ENCODE measurements at places on chromosomes 1 and 21.

- DNase-seq: no peak
Measured at GRCh38 chr1:153778051-153778823, 3.0 kb downstream of the SLC27A3 start.

DNA sequence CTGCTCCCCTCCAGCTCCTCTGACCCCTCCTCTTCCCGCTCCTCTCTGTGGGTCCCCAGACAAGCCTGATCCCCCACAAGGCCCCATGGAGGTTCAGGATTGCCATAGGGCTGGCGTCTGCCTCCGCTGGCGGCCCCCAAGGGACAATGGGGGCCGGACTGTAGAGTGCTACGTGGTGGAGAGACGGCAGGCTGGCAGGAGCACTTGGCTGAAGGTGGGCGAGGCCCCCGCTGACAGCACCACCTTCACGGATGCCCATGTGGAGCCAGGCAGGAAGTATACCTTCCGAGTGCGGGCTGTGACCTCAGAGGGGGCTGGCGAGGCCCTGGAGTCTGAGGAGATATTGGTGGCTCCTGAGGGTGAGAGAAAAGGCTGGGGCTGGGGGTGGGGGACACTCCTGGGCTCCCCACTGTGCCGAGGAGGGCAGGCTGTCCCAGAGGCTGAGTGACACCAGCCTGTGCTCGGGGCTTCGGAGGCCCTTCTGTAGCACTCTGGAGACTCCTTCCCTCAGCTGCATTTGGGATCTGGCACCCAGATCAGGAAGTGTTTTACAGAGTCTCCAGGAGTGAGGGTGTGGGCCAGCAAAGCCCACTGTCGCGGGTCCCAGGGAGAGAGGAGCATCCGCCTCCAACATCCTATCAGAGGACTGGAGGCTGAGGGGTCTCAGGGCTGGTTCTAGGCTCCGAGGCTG, 25.9 kb downstream of the IGFN1 start:
- DNase-seq: no peak

DNA sequence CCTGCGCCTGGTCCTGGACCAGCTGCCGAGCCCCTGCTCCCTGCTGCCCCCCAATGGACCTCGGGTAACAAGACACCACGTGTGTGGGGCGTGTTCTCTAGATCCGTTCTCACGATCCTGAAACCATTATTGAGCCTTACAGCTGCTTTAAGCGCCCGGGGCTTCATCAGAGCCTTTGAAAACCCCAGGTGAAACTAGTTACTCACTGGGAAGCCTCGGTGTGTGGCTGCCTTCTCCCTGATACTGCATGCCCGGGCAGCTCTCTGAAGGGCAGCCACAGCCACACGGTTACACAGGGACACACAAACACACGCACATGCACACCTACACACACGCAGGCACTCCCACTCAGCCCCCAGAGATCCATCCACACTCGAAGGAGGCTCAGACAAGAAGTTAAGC, 5.3 kb downstream of the HES2 start:
- DNase-seq: no peak

GRCh38 chr1:200988693-200989092, 34.8 kb downstream of the KIF21B start:
- no peak for DNase-seq

- no peak for DNase-seq
Measured at GRCh38 chr1:9573723-9574122, 15.0 kb upstream of the TMEM201 start.

- DNase-seq: no peak
Measured at GRCh38 chr1:61253059-61253735, 170.8 kb downstream of the NFIA start.

DNA sequence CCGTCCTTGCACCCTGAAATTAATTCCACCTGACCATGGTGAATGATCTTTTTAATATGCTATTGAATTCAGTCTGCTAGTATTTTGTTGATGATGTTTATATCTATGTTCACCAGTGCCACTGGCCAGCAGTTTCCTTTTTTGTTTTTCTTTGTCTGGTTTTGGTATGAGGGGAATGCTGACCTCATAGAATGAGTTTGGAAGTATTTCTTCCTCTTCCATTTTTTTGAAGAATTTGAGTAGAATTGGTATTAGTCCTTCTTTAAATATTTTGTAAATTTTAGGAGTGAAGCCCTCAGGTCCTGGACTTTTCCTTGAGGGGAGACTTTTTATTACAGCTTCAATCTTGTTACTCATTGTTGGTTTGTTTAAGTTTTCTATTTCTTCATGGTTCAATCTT, 231.6 kb downstream of the MRPL39 start:
- no peak for DNase-seq

DNA sequence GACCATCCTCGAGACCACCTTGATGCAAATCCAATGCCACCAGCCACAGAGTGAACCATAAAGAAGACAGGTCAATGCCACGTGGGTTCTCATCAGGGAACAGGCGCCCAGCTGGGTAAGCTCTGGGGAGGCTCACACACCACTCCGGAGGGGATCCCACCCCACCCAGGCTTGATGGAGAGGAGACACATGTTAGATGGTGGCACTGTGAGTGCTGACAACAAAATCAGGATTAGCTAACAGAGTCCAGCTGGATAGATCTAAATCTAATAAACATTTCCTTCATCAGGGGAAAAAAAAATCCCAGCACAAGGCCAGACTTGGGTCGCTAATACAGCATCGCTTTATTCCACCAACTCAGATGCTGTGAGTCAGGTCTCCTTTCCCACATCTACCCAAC, 132.2 kb upstream of the TNR start:
- no peak for DNase-seq

- no peak for DNase-seq
Measured at GRCh38 chr21:45576838-45577737, 34.8 kb upstream of the SLC19A1 start.

DNA sequence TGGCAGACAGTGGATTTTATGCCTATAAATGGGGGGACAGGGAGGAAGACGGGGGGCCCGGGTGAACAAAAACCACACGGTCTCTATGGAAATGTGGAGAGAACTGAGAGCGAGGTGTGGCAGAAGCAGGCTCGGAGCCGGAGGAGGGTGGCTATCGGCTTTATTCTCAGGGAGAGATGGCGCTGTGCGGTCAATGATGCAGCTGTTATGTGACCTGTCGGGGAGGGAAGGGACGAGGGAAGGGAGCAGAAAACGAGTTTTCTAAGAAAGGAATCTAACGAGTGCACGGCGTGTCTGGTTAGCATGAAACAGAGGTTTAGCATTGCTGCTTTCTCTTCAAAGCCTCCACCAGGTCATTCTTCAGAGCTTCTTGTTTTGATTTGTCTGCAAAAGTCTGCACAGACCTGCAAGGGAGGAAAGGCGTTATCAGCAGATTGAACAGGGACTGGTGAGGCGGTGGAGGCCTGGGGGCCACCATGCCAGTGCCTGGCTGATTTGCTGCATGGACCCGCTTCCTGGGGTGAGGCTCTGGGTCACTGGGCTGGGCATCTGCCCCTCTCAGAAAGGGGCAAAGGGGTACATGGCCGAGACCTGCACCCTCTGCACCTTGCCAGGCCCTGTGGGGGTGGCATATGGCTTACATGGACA, 27.2 kb downstream of the SLC66A1 start:
- no peak for DNase-seq

DNA sequence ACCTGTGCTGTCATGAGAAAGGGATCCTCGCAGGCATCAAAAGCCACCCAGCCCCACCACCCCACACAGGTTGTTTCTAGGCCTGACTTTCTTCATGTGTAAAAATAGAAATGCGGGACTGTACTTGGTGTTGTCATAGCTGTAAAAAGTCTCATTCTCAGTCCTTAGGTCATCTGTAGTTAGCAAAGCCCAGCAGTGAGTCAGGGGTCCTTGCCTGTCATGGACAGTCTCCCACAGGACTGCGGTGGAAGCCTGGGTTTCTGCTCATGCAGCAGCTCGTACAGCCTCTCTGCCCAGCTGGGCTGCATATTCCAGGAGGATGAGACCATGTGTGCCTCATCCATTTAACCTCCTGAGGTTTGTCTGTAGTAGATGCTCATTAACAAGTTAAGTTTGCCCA, 58.2 kb downstream of the MRPS6 start:
- no peak for DNase-seq

- DNase-seq: no peak
Measured at GRCh38 chr1:159023723-159024122, 14.0 kb downstream of the IFI16 start.

DNA sequence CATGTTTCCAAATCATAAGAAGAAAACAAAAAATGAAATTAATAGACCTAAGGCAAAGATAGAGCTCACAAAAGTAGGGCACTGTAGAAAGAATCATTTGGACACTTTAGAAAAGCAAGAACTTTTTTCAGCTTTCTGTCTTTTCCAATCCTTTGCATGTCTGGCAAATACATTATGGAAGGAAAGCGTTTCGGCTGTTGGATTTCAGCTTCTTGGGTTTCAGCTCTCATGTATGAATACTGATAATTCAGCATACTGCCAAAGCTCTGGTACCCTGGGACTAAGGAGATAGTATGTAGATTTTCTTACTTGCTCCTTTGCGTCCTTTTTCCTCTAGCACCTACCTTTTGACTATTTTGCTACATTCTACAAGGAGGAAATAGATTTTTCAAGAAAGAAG, 375.9 kb downstream of the BRINP3 start:
- no peak for DNase-seq

DNA sequence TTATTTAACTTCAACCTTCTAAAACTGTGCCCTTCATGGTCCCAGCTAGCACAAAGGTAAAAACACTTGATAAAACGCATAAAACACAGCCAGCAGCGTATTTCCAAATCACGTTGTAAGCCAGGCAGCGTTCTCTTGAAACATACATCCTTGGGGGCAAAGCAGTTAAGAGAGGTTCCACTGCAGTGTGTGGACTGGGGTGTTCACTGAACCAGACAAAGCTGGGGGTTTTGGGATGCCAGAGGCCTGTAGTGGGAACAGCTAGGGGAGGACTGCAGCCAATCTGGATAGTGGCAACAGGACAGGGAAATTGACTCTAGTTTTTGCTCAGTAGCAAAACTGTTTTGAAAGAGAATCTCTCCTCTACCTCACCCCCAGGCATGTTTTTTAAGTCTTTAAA, 21.5 kb upstream of the ATP5PO start:
- no peak for DNase-seq

- no peak for DNase-seq
Measured at GRCh38 chr1:69528376-69528775, 39.3 kb upstream of the LRRC7 start.

DNA sequence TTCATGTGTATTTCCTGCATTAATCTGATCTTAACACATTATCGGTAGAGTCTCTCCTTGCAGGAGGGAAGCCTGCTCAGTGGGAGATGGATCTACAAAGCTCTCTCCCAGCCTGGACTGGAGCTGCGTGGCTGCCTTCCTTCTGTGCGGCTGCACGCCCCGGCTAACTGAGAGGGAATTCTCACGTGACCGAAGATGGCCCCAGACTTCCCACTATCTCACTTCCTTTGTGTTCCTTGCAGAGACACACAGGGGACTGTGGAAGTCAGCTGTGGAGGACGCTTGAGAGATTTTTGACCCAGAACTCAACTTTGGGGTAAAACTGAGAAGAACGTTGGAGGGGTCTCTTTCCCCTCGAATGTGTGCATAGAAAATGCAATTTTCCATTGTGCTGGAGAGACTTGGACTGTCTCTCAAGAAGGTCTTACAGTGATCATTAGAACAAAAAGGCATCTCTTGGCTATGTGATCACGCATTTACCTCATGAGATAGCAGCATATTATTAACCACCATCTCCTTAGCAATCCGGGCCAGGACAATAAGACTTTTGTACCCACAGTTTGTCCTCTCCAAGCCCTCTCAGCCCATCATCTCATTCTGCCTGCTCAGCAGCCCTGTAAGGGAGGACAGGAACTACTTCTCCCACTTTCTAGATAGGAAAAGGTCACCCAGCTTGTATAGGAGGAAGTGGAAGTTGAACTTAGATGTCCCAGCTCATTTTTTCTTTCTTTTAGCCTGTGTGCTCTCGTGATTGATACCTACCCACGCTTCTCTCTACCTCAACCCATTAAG, 49.3 kb upstream of the TARBP1 start:
- no peak for DNase-seq

GRCh38 chr1:162631546-162632191, 595 bp upstream of the DDR2 start:
- DNase-seq: no peak

DNA sequence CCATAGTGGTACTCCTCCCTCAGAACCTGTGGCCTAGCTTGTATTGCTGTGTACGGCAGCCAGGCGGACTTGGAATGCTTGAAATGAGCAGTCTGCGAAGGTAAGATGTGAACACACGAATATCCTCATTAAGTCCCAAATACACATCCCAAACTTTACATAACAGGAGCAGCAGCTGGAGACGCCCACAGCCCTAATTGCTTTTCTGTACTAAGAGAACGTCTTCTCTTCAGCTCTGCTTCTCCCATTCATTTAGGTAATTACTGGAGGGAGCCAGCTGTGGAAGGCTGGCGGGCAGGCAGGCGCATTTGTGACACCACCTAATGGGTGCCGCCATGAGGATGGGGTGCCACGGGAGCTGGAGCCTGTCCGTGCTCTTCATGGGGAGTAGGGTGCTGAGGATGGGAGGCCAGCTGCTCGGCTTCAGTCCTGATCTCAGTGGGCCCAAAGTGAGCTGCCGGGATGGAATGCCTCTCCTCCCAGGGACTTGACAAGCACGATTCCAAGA, 66.6 kb upstream of the POU3F1 start:
- no peak for DNase-seq

GRCh38 chr1:187634940-187635339, 806.2 kb downstream of the PLA2G4A start:
- no peak for DNase-seq

GRCh38 chr1:185432948-185433347, 115.9 kb upstream of the IVNS1ABP start:
- no peak for DNase-seq

DNA sequence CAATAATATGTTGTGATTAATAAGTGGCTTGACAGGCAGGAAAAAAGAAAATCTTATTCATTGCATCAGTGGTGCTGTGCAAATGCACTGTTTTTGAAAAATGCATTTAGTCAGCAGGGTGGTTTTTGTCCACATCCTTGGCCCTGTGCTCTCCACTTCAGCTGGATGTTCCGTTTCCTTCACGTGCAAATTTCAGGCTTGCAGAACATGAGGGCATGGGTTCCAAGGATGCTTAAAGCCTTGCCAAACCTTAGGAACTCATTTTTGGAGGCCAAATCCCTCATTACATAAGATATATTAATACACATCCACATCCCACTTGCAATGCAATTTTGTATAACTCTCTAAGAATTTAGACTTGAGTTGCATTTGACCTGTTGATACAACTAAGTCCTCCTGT, 410.1 kb downstream of the PRDM2 start:
- DNase-seq: no peak

- DNase-seq: no peak
Measured at GRCh38 chr1:210489491-210489890, 160.8 kb downstream of the HHAT start.
